Stimulated activated CD8-positive, alpha-beta memory T cell treated with anti-CD3 and anti-CD28 coated beads, Interleukin-2, amount 100 ng/mL, for 48 hours (primary cell): ENCODE measurements at places on chromosomes 2 and 18.

DNA sequence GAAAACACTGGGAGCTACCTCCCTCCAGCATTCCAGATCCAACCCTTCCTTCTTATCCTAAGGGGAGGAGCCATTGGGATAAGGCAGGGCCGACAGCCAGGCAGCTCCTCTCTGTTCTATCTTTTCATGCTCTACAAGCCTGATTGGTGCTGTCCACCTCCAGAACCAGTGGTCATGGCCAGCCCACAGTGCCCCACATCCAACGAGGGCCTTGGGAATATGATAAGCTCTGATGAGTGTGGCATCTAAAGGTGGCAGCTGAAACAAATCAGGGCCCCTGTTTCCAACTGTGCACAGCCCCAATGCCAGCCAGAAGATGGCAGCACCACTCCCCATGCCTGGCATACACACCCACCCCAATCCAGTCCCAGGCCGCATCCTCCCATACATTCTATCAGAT is 329.3 kb downstream of the C1D start:
- DNase-seq: no peak

GRCh38 chr2:165173215-165173614 is 30.6 kb downstream of the SCN3A start:
- no peak for DNase-seq

GRCh38 chr2:57552885-57553284 is 493.7 kb upstream of the VRK2 start:
- no peak for DNase-seq

DNA sequence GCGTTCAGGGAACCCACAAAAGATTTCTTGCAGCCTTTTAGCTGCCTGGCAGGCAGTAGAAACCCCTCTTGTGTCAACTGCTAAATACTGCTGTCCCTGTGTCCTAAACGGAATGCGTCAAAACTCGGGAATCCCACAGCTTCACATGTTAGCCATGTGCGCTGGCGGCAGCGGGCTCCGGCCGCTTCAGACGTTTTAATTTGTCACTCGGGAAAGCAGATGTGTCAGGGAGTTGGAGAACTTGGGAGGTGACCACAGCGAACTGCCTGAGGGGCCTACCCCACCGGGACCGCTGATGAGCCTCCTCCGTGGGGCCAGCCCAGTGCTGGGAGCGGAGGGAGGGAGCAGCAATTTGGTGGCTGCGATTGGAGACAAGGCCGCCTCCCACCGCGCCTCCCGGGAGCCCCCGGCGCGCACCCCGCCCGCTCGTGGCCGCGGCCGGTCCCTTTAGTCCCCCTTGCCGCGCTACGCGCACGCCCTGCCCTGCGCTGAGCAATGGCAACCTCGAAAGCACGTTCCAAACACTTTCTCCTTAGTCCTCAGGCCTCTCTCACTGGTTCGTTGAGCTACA is 146.1 kb upstream of the SATB2 start:
- no peak for DNase-seq

DNA sequence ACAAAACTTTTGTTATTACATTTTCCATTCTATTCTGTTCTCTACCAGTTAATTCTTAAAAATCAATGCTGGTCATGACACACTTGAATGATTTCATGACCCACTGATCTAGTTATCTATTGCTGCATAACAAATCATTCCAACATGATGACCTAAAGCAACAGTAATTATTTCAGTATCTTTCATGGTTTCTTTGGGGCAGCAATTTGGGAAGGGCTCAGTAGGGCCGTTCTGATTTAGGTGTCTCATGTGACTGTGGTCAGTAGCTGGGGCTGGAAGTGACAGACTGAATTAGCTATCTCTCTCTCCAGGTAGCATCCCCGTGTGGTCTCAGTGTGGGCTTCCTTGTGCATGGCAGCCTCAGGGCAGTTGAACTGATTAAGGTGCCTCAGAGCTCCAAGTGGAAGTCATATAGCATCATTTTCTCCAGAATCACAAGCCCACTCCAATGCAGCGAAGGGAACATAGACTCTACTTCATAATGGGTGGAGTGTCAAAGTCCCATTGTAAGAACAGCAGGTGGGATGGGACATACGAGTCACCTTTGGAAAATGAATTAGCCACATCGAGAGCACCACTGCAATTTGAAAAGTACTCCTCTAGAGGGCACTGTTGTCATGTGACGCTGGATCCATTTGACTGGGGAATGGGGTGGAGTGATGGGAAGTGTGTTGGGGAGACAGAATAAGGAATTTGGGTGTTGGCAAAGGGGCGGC is 39.1 kb upstream of the FAM136A start:
- no peak for DNase-seq

GRCh38 chr18:63553081-63553480 is 10.9 kb downstream of the SERPINB12 start:
- DNase-seq: no peak

GRCh38 chr2:174717916-174718315 is 46.4 kb downstream of the CHRNA1 start:
- no peak for DNase-seq

DNA sequence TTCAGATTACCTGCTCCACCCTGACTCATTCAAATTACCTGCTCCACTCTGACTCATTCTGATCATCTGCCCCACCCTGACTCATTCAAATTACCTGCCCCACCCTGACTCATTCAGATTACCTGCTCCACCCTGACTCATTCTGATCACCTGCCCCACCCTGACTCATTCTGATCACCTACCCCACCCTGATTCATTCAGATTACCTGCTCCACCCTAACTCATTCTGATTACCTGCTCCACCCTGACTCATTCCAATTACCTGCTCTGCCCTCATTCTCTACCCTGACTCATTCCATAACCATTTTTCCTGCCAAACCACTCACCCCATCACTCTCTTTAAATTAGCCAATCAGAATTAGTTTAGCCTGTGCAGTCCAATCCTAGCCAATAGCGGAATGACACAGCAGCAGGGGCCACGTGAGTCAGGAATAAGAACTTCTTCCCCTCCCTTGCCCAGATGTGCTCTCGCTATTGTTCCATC is 26.2 kb downstream of the CFAP53 start:
- DNase-seq: no peak

GRCh38 chr2:127701193-127701650 is at the start of gene SFT2D3:
Gene SFT2D3, plus strand, starts transcription at chr2:127701497. Its CDS starts 32 bp downstream, at chr2:127701529.
- DNase-seq: peak; percentile 80

GRCh38 chr2:23077596-23077995 is 307.4 kb upstream of the KLHL29 start:
- DNase-seq: no peak

DNA sequence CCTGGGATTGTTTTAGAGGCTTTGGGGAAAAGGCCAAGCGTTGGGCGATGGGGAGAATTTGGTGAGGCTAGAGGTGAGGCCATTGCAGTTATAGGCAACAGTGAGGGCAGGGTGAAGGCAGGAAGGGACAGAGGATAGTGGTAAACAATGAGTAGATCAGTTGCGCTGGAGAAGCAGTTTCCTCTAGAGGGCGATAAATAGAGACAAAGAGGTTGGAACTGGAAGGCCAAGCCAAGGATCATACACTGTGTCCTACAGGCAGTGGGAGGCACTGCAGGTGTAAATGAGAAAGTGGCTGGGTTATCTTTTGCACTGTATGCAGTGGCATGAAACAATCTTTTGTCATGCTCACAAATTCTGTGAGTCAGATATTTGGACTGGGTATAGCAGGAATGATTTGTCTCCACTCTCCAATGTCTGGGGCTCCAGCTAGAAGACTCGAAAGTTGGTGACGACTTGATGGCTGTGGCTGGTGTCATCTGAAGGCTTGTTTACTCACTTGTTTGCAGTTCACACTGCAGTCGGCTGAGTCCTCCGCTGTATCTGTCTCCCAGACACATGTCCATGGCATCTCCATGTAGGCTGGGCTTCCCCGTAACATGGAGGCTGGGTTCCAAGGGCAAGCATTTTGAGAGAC is 82.1 kb downstream of the TNP1 start:
- peak; percentile 1 for DNase-seq

DNA sequence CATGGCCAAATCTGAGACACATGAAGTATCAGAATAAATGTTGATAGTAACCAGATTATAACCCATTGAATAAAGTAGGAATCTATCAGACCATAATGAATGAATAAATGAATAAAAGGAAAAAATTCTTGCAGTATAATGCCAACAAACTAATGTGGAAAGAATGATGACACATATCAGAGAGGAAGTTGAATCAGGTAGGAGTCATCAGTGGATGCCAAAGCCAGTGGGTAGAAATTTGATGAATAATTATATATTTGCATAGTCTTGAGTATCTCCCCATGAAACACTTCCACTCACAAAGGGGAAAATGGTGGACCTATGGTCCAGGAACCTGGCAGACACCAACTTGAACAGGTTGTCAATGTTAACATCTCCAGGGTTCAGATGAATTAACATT is 68.6 kb downstream of the GALNT3 start:
- DNase-seq: no peak

DNA sequence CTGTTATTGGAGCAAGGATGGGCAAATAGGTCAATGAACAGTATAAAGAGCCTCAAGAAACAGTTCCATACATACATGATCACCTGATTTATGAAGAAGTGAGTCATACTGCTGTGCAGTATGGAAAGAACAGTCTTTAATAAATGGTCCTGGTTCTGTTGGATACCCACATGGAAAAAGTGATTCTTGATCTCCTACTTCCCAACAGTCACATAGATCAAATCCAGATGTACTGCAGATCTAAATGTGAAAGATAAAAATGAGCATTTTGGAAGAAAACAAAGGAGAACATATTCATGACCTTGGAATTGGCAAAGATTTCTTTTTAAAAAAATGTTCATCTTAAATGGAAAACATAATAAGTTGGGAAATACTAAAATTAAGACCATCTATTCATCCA is 75.8 kb downstream of the CCDC148 start:
- no peak for DNase-seq

DNA sequence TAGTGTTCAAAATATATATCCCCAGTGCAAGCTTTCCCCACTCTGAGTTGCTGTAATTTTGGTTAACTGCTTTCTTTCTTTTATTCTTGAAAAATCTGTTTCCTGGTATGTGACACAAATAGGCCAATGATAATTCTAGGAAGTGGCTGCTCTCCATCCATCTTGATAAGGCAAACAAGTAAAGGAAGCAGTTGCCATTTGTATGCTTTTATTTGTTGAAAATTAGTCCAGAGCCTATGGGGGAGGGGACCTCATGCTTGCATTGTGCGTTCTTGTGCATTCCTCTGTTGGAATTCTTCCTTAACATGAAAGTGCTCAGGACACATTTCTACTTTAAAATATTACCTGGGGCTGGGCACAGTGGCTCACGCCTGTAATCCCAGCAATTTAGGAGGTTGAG is 111.2 kb upstream of the FSHR start:
- no peak for DNase-seq

GRCh38 chr2:67876176-67876575 is 186.6 kb downstream of the C1D start:
- DNase-seq: no peak

- no peak for DNase-seq
Measured at GRCh38 chr2:169790581-169790980, 8.1 kb upstream of the SSB start.

- DNase-seq: no peak
Measured at GRCh38 chr2:38148501-38148900, 72.5 kb upstream of the CYP1B1 start.

- DNase-seq: peak; percentile 88
Measured at GRCh38 chr2:74454654-74455511, at the start of gene INO80B. Gene INO80B, plus strand, starts transcription at chr2:74455087. Its CDS starts 30 bp downstream, at chr2:74455117.

GRCh38 chr18:36295880-36296301 is 1.6 kb upstream of the FHOD3 start:
- DNase-seq: no peak

GRCh38 chr2:101619191-101619591 is 78.3 kb upstream of the MAP4K4 start:
- no peak for DNase-seq

- peak; percentile 91 for DNase-seq
Measured at GRCh38 chr2:101001691-101002561, at the start of gene RPL31. Gene RPL31, plus strand, starts transcription at chr2:101002289. Its CDS starts 413 bp downstream, at chr2:101002702.

GRCh38 chr18:44927127-44927849 is 246.6 kb downstream of the SETBP1 start:
- DNase-seq: peak; percentile 6

DNA sequence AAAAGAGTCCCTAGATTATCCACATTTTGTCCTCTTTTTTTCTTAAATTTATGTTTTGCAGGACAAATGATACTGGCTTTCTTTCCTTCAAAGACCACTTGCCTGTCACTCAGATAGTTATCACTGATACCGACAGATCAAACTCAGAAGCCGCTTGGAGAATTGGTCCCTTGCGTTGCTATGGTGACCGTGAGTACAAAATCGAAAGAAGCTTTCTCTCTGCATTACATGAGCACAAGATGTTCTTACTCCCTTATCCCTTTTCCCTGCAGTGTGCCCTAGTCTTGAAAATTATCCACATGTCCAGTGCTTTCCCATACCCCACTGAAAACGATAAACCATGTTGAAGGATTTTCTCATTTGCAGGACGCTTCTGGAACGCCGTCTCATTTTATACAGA is 738.5 kb downstream of the CNTNAP5 start:
- no peak for DNase-seq

DNA sequence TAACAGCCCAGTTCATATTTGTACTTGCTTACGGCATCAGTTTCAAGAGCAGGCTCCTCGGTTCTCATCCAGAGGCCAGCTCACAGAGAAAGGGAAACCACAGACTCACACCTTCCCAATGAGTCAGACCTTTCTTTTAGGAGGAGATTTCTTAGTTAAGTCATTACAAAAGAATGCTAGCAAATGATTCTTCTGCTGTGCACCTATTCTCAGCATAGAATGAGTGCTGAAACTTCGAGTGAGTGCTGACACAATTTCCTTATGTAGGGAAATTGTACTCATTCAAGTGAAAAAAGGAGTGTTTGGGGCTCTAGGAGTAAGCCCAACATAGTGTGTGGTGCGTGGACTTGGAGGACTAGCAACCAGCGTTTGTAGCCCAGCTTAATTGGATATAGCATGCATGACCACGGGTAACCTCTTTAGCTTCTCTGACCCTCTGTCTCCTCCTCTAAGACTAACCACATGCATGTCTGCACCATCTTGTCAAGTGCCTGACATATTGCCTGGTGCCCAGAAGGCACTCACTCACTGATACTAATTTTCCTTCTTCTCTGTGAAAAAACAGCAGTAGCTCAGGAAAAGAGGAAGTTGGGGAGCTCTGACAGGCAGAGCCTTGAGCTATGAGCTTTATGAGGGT is 87.0 kb downstream of the ALPK2 start:
- DNase-seq: no peak

DNA sequence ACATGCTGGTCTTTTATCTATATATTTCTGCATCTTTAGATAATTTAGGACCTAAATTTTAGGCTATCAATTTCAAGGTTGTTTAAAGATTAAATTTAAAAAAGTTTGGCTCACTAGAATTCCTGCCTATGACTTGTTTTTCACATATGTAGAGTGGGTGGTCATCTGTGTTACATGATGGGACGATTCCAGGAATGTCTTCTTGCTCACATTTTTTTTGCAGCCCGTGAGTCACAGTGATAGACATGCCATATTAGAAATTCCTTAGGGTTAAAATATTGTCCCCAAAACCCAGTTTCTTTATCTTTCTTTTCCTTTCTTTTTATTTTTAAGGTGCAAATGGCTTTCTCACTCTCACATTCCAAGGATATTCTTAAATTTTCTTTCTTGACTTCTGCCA is 652.0 kb downstream of the PLCL1 start:
- DNase-seq: no peak

GRCh38 chr18:36397033-36397432 is 99.5 kb downstream of the FHOD3 start:
- no peak for DNase-seq
